Stimulated activated CD8-positive, alpha-beta memory T cell treated with anti-CD3 and anti-CD28 coated beads, Interleukin-4, amount 100 ng/mL, for 4 hours (primary cell): ENCODE measurements at places on chromosomes 6 and 20.

GRCh38 chr6:138106665-138107077 is 548 bp downstream of the PERP start:
- no peak for DNase-seq

- no peak for DNase-seq
Measured at GRCh38 chr6:7463785-7464184, 74.2 kb downstream of the RIOK1 start.

DNA sequence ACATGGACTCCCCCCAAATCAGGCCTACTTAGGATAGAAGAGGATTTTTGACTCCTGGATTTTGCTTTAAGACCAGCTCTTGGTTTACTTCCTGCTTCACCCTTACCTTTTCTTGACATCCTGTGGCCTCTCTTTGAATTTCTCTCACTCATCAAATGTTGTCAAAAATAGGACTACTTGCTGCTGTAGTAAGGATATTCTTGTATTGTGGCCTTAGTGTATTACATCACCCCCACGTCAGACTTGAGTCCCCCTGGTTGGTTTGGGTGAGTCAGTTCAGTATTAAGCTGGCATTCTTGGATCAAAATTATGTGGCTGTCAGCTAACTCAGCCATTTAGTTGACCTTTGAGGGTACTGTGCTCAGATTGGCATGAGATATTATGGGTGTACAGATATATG is 1.1 kb downstream of the TPX2 start:
- no peak for DNase-seq

GRCh38 chr20:19978511-19979210 is 38.5 kb upstream of the NAA20 start:
- no peak for DNase-seq

GRCh38 chr20:53575481-53576194 is 18.0 kb downstream of the ZNF217 start:
- no peak for DNase-seq

DNA sequence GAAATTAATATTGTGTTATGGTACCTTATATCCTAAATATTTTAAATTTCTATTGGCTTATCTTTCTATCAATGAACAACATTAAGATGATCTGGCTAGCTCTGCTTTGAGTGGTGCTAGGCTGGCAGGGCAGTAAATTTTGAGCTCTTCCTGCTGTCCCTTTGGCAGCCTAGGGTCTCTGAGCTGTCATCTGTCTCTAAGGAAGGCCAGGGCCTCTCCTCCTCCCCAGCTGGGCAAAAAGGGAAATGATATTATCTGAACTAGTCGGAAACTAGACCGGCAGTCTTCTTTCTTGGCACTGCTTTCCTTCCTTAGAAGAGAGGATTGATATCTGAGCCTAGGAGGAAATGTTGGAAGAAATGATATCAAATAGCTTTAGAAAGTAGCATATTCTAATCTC is 176.7 kb upstream of the BTBD3 start:
- DNase-seq: no peak

GRCh38 chr20:54044156-54044555 is 26.2 kb downstream of the BCAS1 start:
- DNase-seq: no peak

- no peak for DNase-seq
Measured at GRCh38 chr6:75306064-75306463, 21.5 kb upstream of the TMEM30A start.

GRCh38 chr20:41701588-41702348 is 83.6 kb upstream of the CHD6 start:
- DNase-seq: no peak

DNA sequence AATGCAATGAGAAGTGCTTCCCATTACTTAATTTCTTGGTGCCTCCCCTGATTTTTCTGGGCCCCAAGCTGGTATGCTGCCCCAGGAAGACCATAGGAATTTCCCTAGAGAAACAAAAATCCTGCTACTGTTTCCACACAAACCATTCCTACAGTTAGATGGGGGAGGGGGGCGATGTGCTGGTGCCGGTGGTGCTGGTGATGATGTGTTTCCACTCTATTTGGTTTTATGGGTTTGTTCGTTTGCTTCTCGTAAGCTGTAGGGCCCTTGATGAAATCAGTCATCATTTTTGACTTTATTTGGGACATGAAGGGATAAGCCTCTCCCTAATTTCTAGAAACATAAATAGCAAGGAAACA is 105.1 kb downstream of the MKKS start:
- DNase-seq: no peak

- no peak for DNase-seq
Measured at GRCh38 chr6:169415179-169415578, 161.5 kb upstream of the THBS2 start.

DNA sequence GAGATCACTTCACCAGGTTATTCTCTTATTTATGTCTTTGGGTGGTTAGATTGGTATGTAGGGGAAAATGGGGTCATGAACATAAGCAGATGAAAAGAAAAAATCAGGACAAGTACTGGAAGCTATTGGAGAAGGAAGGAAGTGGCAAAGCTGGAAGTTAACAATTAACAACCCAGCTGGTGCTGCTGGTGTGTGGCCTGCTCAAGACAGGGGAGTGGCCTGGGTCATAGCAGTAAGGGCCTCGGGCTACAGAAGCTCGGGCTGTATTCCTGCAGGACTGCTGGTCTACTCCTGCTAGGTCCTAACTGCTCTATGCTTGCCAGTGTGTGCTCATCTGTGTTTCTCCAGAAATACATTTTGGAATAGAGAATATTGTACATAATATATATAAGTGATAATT is 19.6 kb downstream of the MYLIP start:
- no peak for DNase-seq

GRCh38 chr6:107436881-107437280 is 22.5 kb downstream of the PDSS2 start:
- no peak for DNase-seq

GRCh38 chr6:11688425-11688709 is 90.2 kb downstream of the ADTRP start:
- no peak for DNase-seq

DNA sequence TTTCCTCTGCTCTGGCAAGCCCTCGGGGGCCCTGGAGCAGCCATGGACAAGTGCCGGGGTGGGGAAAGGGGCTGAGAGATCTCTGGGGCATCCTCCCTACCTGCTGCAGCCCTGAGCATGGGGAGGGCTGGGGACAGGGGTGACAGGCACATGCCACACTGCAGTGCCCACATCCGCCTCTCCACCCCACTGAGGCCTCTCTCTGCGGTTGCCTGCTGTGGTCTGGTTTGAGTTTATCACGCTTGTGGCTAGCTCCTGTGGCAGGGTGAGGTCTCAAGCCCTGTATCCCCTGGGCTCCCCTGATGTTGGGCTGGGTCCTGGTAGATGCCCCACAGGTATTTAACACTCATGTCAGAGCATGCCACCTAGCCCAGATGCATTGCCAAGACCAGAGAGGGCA is 52.9 kb upstream of the MLN start:
- peak; percentile 24 for DNase-seq

DNA sequence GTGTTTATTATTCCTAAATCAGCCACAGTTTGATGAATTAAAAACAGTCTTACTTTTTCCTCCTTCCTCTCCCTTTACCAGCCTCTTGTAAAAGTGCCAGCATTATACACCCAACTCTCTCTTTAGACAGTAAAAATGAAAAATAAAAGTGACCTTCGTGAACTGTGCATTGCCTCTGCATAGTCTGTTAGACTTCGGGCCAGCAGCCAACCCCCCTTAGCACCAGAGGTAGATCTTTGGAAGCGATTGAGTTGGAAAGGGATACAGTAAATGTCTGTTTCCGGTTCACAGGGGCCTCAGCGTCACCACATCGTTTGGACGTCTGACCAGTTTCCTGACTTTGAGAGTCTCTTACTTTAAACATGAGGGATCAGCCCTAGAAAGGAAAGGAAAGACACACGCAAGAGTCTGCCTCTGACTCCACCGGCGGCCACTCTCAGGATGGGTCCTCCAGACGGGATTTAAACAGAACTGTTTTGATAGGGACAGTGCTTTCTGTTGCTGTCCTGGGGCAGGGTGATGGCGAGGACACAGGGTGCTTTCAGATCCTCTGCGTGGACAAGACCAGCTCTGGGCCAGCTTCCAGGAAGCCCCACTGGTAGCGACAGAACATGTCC is 206.6 kb upstream of the PREP start:
- DNase-seq: no peak

GRCh38 chr6:105302617-105303128 is 100.2 kb downstream of the PREP start:
- DNase-seq: no peak

- DNase-seq: no peak
Measured at GRCh38 chr6:125153391-125154117, at the start of gene TPD52L1. Gene TPD52L1 (plus strand): TSS chr6:125153773. CDS start chr6:125153952, 179 bp downstream.

DNA sequence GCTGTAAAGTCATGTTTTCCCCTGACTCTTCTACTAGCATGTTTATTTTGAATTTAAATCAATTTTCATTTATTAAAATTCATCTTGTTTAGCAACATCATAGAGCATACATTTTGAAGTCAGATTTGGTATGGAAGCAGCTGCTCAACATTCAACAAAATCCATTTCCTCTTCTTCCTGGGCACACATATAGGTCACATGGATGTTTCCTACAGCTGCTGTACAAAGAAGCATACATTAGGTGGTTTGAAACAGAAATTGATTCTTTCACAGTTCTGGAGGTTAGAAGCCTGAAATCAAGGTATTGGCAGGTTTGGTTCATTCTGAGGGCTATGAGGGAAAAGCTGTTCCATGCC is 495.2 kb downstream of the RFPL4B start:
- no peak for DNase-seq

GRCh38 chr6:75204959-75205775 is 686 bp downstream of the COL12A1 start:
- DNase-seq: no peak

GRCh38 chr20:3677733-3678132 is 4.1 kb downstream of the ADAM33 start:
- no peak for DNase-seq

DNA sequence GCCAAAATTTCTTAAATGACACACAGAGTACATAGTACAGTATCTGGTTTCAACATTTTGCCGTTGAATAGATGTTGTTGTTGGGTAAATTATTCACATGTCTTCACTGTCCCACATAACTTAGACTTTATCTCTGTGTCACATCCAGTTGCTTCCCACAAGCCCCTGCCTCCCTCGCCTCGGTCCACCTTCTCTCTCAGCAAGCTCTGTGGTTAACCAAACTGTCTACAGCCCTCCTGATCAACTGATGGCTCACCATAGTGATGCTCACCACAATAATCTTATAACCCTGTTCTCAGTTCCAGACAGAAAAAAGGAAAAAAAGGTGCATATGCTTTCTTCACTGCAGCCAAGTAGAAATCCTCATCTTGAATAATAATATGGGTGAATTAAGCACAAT is 23.0 kb downstream of the IL17F start:
- DNase-seq: no peak

DNA sequence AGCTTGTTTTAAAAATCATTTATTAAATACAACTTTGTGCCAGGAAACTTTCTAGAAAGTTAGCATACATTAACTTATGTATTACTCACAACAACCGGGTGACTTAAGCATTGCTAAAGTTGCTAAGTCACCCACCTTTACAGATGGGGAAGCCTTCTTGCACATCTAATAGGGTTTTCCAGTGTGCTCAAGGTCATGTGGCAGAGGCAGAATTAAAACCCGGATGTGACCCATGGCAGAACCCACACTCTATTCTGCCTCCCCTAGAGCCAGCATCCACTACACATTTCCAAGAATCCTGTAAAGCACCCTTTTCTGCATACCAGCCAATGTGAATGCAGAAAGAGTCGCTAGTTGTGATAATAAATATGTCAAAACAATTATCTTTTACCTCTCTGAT is 13.4 kb downstream of the LINC00237 start:
- no peak for DNase-seq
